Left colon (tissue), 2 donors: ENCODE measurements at places on chromosomes 1 and 21.
A peak's percentile ranks its signal among the peaks of the same experiment; 100 is the strongest.

GRCh38 chr1:118297521-118297920 lies 112.5 kb upstream of the SPAG17 start:
- no peak for DNase-seq

GRCh38 chr1:86926883-86927282 lies 12.4 kb downstream of the HS2ST1 start:
- no peak for DNase-seq

- peak; percentile 4 for DNase-seq
These were observed 6.8 kb downstream of the TFF2 start for GRCh38 chr21:42343963-42344510.

DNA sequence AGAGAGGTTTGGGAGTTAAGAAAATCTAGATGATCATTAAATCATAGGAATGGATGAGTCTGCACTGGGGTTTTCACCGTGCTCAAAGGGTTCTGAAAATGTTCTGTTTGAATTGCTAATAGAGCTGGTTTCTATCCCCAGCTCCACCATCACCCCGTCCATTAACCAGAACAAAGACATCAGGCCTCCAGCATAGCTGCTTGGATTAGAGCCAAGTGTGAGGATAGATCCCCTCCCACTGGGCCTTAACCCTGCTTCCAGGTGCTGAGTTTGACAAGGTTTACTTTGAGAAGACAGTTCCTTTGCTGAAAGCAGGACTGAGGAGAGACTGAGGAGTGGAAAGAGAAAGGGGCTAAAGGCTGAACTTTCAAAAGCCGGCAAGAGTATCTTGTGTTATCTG lies 48.3 kb downstream of the MPZL1 start:
- DNase-seq = no peak

DNA sequence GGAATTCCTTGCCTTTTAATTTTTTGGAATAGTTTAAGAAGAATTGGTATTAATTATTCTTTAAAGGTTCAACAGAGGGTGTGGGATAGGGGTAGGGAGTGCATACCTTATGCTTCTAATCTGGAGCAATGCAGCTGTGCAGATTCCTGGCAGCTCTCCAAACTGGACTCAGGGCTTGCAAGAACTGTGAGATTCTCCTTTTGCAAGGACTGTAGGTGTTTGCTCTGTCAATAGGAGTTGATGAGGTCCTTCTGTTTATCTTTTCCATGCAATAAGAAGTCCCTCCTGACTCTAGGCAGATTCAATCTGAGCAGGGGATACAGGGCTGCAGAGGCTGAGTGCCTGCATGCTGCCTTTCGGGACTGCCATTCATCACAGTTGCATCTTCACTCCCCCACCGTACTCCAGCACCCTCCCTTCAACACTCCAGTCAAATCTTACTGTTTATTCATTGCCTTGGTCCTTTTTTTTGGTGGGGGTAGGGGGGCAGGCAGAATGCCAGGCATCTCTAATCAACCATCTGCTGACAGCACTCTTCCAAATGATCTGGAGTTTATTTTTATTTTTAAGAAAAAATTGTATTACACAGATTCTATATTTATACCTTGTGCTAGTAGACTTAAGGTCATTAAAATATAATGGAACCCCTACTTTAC lies 122.3 kb downstream of the DISC1 start:
- DNase-seq = peak; percentile 35

DNA sequence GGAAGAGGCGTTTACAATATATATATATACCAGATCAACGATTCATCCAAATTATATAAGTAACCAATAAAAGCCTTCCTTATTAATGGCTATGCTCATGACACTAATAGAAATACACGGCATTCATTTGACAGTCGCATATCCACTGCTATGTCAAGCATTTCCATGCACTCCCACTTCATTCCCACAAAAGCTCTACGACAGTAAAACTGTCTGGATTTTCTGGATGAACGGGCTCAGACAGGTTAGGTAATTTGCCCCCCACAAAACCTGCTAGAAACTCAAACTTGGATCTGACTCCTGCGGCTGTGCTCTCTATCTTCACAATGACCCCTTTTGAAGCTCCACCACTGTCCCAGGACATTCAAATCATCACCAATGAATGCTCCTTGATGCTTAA lies 11.4 kb downstream of the DNAJC11 start:
- DNase-seq = no peak

DNA sequence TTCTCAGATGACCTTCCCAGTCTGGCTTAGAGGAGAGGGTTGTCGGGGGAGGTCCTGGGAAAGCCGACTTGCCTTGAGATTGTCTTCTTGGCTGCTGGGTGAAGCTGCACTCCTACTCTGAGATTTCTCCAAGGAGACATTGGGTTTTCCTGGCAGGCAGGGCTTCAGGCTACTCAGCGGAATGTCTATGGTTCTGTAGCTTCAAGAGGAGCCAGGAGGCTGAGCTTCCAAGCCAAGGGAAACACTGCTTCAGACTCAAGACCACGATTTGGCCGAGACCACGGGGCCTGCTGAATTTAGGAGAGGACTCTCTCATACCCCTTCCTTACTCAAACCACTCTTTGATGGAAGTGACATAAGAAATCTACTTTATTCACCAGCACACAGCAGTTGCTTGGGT lies 67.8 kb downstream of the NTMT2 start:
- DNase-seq = no peak

DNA sequence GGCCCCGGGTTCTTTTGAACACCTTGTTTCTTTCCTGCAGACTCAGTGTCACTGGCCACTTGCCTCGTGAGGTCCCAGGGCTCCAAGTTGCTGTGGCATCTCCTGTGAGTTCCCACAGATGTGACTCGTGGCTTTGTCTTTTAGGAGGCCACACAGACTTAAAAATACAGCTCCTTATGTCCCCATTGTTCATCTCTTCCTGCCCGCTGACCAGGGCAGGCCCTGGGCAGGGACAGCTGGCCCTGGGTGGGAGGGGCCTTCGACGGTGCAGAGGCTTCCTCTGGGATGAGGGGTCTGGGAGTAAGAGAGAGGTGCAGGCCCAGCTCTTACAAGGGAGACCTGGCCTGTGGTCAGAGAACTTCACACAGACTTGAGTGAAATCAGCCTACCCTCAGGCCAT lies 15.6 kb downstream of the LDLRAP1 start:
- DNase-seq = no peak

DNA sequence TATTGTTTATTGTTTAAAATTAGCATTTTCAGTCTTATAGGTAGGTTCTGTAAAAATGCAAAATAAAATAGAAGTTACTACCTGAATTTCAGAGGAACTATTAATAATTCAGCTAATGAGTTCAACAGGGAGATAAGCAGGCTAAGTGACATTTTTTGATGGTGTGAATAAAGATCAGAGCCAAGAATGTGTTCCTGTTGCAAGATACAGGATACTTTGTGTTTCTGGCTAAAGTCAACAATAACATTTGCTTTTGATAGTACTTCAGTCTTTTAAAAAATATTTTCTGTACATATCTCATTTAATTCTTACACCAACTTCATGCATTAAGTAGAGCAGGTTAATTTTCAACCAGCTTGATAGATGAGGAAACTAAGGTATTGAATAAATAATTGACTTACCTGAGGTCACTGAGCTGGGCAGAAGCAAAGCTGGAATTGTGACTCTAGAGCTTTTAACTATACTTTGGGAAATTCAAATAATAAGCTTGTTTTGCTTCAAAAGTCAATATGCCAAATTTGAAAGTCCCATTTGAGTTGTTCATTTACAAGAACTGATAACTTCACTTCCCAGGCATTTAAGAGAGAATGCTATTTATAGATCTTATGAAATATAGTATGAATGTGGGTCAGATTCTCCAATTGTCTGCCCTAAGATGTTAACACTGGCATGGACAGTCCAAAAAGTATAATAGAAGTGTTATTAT lies 6.0 kb downstream of the GORAB start:
- no peak for DNase-seq

GRCh38 chr1:181423301-181423918 lies 59.9 kb upstream of the CACNA1E start:
- DNase-seq = no peak

DNA sequence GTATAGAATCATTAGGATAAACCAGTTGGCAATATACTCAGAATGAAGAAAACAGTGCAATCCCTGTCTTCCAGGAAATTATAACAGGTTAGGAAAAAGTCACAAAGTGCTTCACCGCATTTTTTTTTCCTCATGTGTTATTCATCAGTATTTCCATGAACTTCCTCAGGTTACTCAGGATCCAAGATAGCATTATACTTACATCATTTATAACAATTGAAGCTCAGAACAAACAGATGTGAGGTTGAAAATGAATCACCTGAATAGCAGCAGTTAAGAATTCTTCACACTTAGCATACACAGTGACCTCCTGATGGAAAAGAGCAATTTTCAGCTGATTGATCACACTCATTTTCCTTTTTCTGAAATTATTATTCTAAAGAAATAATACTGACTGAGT lies 1040.7 kb upstream of the B3GALT2 start:
- DNase-seq = no peak

- no peak for DNase-seq
These were observed 17.5 kb upstream of the OR6N2 start for GRCh38 chr1:158798531-158798930.

DNA sequence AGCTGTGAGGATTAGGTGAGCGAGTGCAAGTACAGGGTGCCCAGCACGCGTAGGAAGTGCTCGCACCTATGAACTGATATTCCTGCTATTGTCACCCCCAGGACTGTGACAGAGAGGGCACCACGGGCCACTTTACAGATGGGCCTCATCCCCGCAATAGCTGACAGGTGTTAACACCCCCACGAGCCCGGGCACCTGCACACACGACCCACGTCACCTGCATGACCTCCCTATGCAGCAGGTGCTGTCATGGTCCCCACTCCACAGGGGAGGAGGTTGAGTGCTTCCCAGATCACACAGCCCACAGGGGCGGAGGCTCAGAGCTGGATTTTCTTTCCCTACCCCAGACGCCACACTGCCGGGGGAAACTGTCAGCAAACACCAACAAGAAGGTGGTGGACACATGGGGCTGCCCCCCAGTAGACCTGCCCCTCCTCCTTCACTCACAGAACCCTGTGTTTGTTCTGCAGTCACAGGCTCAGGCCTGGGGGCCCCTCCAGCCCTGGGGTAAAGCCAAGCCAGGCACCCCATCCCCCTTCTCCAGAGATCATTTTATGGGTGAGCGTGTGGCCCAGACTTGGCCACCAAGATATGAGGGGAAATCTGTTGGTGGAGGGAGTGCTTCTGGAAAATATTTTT lies 465.5 kb downstream of the MATN1 start:
- no peak for DNase-seq

- no peak for DNase-seq
These were observed 200.8 kb upstream of the DPYD start for GRCh38 chr1:98121646-98122045.

DNA sequence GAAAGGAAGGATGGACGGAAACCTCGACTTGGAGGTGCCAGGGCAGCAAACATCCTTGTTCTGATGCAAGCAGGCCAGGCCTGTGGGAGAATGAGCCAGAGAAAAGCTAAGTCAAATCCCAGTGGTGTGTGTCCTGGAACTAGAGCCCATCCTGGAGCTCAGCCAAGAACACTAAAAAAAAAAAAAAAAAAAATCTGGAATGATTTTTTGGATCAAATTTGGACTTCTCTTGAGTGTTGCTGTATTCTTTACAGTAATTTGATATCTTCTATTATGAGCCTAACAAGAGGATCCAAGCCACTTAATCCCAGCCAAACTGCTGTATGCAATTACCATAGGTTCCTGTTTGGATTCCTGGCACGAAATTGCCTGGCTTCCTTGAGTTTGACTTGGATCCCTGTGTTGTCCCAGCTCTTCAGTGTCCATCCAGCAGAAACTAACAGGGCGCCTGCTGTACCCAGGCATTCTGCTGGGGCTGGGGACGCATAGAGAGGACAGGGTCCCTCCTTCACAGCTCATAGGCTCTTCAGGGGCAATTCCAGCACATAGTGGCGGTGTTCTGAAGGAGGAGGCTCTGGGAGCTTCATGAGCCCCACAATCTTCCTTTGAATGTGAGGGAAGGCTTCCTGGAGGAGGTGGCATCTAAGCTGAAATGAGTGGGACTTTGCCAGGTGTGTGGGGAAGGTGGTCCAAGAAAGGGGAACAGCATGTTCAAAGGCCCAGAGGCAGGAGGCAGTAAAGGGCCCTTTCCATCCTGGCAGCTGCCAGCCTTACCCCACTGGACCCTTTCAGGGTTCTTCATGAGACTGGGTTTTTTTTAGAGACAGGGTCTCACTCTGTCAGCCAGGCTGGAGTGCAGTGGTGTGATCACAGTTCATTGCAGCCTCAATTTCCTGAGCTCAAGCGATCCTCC lies 24.7 kb downstream of the EPHX1 start:
- no peak for DNase-seq

GRCh38 chr1:38744452-38745350 lies 114.9 kb downstream of the RRAGC start:
- DNase-seq = no peak

GRCh38 chr1:16405441-16405840 lies 31.8 kb downstream of the SPATA21 start:
- DNase-seq = no peak

DNA sequence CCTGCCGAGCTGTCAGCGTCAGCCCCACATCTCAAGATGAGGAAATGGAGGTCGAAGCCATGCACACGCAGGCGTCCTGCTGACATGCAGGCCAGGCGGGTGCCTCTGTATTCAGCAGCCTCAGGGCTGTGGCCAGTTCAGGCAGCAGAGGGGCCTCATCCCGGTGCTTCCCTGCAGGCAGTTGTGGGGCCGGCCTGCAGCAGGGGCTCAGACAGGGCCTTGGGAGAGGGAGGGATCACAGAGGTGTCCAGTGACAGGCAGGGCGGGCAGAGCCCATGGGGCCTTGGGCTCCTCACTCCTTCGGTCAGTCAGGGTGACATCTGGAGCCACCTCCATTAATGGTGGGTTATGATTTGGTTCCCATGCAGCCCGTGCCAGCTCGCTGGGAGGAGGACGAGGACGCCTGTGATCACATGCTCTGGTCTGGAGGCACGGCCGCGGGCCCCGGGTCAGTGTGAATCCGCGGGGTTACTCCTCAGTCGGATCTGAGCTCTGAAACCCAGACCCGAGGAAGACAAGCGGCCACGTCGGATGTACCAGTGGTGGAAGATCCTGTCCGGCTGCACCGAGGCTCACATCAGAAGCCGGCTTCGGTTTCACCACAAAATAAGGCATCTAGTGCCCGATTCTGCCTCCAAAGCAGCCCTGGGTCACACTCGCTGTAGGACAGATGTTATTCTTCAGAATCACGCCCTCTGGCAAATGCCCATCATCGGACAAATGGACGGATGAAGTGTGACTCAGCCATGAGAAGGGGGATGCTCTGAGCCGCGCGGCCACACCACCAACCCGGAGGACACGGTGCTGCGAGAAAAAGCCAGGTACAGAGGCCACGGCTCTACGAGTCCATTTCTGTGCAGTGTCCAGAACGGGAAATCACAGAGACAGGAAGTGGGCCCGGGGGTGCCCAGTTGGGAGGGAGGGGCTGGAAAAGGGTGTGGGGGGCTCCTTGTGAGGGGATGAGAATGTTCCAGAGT lies 33.4 kb downstream of the KRTAP10-1 start:
- DNase-seq = no peak

DNA sequence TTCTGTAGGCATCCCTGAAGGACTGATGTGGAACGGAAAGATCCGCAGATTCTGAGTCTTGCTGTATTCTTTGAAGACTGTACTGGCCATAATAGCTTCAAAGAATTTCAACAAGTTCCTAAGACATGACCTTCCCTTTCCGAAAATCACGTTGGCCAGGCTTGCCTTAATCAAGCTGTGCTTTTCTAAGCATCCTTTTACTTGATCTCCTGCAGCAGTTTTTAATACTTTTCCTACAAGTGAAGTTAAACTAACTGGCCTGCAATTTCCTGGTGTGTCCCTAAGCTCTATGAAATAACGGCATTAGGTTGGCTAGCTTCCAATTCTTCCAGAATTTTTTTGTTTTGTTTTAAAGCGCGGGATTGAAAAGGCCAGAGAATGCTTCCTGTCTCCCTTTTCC lies 40.3 kb downstream of the SPAG17 start:
- no peak for DNase-seq
